Muscle of arm (tissue), 14 donors: ENCODE measurements at places on chromosomes 1 and 21. TPM values are rescaled to one million over a fixed set of nuclear protein-coding genes. Genes with fewer than 3 reads are reported as not detected.

DNASE2B gene
- 0.14 TPM for polyA plus RNA-seq

PRKAA2 gene
- 29.2 TPM for polyA plus RNA-seq

MSTO1 gene
- 33.4 TPM for polyA plus RNA-seq

MFSD2A gene
- 1.9 TPM for polyA plus RNA-seq

PKLR gene
- polyA plus RNA-seq: not detected

POGK gene
- 16.6 TPM for polyA plus RNA-seq

RGL1 gene
- polyA plus RNA-seq: 26.4 TPM

PHACTR4 gene
- polyA plus RNA-seq: 30.9 TPM
